Stimulated activated CD4-positive, alpha-beta T cell treated with anti-CD3 and anti-CD28 coated beads, Interleukin-12 subunit alpha, Interleukin-12 subunit beta, amount 100 ng/mL, for 48 hours (primary cell): ENCODE measurements at places on chromosomes 5 and 9.

DNA sequence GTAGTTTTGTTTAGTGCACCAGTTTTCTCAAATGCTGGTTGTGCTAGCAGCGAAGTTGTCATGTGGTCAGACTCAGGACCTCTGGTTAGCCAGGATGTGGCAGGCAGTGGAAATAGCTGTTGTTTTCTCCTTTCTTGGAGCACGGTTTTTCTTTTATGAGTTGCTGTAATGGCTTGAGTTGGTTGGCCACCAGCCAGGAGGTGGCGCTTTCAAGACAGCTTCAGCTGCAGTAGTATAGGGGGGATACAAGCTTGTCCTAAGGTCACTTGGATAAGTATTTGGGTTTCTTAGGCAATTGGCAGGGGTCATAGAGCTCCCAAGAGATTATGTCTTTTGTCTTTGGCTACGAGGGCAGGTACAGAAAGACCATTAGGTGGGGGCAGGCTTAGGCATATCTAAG is 274.2 kb upstream of the TARS1 start:
- DNase-seq: no peak

DNA sequence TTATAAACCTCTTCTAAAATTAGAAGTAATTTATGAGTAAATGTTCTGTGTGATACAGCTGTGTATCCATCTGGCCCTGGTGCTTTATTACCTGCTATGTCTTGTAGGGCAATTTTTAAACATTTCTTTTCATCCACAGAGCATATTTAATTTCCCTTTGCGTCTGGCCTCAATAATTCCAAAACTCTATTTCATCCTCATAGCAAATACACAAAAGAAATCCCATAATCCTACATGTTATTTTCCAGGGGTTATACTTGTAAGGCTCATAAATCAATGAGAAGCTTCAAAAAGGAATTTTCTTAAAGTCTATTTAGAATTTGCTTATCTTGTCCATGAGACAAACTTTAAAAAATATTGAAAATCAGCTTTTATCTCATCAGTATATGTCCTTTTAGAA is 167.0 kb downstream of the TTC39B start:
- no peak for DNase-seq

DNA sequence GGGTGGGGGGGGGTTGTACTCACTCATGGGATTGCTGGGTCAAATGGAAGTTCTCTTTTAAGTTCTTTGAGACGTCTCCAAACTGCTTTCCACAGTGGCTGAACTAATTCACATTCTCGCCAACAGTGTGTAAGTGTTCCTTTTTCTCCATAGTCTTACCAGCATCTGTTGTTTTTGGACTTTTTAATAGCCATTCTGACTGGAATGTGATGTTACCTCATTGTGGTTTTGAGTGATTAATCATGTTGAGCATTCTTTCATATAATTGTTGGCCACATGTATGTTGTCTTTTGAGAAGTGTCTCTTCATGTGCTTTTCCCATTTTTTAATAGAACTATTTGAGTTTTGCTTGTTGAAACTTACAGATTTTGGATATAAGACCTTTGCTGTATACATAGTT is 94.9 kb upstream of the PLPPR1 start:
- no peak for DNase-seq

DNA sequence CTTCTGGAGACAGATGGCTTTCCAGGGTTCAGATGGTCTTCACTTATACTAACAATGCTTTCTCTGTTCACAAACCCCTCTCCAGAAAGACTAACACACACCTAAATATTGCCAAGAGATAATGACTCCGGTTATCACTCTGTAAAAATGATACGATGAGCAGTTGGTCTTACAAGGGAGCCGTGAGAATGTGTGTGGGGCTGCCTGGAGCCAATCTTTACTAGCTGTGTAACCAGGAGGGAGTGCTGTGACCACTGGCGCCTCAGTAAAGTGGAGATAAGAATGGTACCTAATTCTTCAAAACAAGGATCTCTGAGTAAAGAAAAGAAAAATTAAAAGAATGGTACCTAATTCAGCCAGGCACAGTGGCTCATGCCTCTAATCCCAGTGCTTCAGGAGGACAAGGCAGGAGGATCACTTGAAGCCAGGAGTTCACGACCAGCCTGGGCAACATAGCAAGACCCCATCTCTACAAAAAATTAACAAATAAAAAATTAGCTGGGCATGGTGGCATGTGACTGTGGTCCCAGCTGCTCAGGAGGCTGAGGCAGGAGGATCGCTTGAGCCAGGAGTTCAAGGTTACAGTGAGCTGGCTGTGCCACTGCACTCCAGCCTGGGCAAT is 39.9 kb upstream of the IL17B start:
- DNase-seq: no peak

- DNase-seq: no peak
These were observed 136.9 kb upstream of the PRR16 start for GRCh38 chr5:120327180-120327579.

- DNase-seq: no peak
These were observed 194.8 kb downstream of the CRB2 start for GRCh38 chr9:123550797-123551196.

DNA sequence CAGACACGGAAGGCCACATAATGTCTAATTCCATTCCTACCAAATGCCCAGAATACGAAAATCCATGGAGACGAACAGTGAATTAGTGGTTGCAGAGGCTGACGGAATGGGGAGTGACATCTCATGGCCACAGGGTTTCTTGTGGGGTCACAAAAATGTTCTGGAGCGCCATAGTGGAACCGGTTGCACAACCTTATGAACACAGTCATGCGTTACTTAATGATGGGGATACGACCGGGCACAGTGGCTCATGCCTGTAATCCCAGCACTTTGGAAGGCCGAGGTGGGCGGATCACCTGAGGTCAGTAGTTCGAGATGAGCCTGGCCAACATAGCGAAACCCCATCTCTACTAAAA is 26.0 kb upstream of the TTLL11 start:
- DNase-seq: no peak

GRCh38 chr9:20028849-20029231 is 240.0 kb upstream of the SLC24A2 start:
- DNase-seq: no peak

- no peak for DNase-seq
These were observed at the start of gene CERCAM for GRCh38 chr9:128420651-128421481. TSS of gene CERCAM (plus strand) at chr9:128420857. CDS start at chr9:128420878, 21 bp downstream.

DNA sequence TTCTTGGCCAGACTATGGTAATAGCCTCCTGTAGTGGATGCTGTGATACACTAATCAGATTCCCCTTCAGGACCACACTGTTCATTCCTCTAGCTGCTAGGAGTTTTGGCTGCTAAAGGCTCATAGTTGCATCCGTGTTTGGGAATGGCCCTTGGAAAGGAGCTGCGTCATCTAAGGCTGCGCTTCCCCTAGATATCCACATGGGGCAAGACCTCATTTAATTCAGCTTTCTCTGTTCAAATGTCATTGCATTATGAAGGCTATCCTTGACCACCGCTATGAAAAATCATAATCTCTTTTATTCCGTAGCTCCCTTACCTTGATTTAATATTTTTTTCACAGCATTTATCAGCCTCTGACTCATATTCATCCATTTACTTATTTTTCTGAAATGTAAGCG is 258.3 kb upstream of the NR4A3 start:
- no peak for DNase-seq

DNA sequence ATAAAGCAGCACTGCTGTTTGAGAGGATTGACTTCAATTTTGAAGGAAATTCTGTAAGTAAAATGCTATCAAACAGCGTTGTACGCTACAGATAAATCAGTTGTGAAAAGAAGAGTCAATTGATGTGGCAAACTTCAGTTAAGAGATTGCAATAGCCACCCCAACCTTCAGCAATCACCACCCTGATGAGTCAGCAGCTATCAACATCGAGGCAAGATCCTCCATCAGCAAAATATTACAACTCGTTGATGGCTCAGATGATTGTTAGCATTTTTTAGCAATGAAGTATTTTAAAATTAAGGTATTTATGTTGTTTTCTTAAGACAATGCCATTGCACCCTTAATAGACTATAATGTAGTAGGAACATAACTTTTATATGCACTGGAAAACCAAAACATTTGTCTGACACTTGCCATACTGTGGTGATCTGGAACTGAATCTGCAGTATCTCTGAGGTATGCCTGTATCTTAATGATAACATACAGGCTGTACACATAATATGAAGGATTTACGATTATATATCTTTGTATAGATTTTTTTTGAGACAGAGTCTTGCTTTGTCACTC is 47.5 kb downstream of the VPS13A start:
- DNase-seq: no peak

- no peak for DNase-seq
These were observed 233.7 kb downstream of the GLIS3 start for GRCh38 chr9:4066120-4066519.

GRCh38 chr9:84230355-84231145 is 110.0 kb downstream of the SLC28A3 start:
- no peak for DNase-seq

- DNase-seq: no peak
These were observed 284.1 kb upstream of the PDE4D start for GRCh38 chr5:60177596-60177995.

GRCh38 chr9:95752129-95752731 is 123.3 kb upstream of the ERCC6L2 start:
- no peak for DNase-seq

- DNase-seq: no peak
These were observed 137.5 kb downstream of the BAAT start for GRCh38 chr9:101247297-101247696.

DNA sequence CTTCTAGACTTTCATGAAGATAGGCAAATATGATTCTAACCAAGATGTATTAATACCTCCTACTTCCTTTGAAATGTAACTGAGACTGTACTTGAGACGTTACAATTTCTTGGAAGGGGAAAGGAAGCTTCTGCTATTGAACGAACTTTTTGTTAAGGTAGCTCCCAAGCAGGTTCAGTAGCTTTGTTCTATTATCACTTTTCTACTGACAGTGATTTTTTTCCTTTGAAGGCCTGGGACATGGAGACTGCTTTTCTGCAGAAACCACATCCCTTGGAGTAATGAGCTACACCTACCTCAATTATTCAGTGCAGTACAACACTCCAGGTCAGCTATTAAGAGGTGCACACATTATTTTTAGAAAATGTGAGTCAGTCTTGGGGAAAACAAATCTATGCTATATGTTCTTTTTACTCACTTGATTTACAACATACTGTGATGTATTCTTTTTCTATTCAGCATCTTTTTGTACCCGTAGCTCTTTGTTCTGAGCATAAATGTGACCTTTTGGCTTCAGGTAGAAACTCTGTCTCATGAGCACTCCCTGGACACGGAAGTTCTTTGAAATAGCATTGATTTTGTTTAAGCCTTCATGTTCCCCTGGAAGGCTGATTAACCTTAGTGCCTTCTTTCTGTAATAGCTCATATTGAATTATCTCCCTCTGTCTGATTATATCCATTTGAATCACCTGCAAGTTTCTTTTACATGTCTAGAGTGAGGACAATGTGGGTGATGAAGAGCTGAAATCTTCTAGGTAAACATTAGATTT is 56.5 kb upstream of the CDKN2B start:
- no peak for DNase-seq

GRCh38 chr9:19310246-19310645 is 69.8 kb downstream of the RPS6 start:
- DNase-seq: no peak

DNA sequence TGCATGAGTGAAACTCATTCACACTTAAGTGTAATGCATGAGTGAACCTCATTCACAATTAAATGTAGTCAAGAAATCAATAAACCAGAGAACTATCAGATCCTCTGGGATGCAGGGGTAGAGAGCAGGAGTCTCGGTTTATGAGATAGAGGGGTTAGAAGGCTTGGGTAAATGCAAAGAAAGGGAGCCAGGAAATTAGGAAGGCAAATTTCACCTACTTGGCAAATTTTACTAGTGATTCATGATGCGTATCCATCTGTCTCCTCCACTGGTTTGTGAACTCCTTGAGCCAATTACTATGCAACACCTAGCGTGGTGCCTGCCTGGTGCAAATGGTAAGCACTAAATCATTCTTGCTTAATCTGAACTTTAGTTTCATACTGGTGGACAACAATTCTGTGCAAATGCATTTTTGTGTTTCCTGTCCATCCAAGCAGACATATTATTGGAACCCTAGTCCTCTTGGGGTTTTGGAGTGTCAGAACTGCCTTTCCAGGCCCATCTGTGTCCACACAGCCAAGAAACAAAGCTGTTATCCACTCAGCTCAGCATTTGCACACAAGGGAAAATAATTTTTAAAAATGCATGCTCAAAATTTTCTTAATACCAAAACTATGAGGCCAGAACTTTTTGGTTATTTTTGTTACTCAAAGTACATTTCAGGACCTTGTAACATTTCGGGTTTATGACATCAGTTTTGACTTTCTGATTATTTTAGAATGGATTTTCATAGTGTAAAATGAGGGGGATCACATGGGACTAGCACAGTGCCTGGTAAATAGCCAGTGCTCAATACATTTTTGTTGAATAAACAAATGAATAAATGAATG is 5.2 kb downstream of the HAPLN1 start:
- DNase-seq: no peak

- no peak for DNase-seq
These were observed 1295.6 kb upstream of the CDH6 start for GRCh38 chr5:29897916-29898315.

DNA sequence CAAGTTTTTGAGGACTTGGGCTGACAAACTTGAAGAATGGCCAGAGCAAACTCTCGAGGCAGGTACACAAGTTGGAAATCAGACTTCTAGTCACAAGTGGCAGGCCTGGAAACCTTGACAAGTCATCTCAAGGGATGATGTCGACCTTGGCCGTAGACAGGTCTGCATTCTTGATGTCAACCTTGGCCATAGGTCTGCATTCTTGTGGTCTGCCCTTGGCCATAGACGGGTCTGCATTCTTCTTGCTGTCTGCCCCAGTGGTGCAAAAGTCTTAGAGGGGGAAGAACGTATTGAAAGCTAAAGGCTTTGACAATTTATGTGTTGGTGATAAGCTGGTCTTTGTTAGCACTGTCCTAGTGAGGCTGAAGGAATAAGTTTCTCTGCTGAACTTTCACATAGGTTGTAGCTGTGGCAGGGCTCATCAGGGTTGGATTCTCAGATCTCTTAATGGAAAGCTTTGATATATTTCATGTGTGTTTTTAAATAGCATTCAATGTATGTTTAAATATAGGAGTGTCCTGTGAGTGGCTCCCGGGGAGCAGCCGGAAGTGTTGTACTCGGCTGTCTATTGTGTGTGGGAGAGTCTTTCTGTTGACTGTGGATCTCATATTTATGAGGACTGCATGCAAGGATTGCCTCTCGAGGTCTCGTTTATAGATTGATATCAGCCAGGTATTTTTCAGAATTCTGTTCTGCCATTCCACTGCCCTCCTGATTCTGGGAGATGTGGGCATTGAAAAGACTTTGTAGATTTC is 27.0 kb downstream of the SUB1 start:
- no peak for DNase-seq

- no peak for DNase-seq
These were observed 15.0 kb downstream of the TRIM32 start for GRCh38 chr9:116701940-116702642.
